Neural crest cell (in vitro differentiated cells): ENCODE measurements at places on chromosomes 1 and 21. TPM values are rescaled to one million over a fixed set of nuclear protein-coding genes. Genes with fewer than 3 reads are reported as not detected.

The TNFRSF18 gene
- total RNA-seq, result not detected in 2 replicates

The ANGPTL3 gene
- total RNA-seq, result not detected in 2 replicates

DNA sequence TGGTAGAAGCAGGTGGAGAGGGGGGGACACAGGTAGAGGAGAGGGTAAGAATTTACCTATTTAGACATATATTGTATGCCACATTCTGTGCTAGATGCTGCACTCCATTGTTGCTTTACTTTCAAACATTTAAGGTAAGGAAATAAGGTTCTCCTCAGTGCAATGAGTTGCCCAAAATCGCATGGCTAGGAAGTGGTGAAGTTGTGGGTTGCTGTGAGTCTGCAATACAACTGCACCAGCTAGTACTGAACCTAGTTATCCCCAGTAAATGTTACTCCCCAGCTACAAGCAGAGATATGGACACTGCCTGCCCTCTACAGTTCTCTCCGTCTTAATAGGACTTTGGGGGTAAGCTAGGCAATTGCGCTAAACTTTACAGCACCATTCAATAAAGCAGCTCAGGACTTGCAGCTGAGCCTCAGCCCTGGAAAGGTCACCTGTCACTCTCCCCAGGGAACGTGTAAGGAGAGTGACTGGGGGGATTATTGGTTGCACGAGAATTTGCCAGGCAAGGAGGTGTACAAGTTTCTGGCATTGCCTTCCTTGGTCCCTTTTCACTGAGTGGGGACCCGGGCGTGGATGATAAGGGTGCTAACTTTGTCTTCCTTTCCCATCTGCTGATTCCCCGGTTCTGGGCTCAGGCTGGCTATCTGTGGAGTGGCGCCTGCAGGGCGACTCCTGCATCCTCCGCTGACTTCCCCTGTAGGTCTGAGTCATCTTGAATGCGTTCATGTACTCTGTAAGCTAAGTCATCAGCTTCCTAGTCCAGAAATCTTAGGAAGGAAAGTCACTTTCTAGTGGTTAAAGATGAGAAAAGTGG, 71.3 kb upstream of the CNTN2 start:
- H3K27me3 ChIP-seq, result peaks cover 12% of the 10 kb centered on the region
- no peak overlapping the region for H3K27ac ChIP-seq
- H3K4me1 ChIP-seq, result no peaks in the 10 kb centered on the region
- no peak for DNase-seq
- H3K4me3 ChIP-seq, result no peak overlapping the region
- no peaks in the 10 kb centered on the region for H3K36me3 ChIP-seq

GRCh38 chr1:7116001-7116400, 330.7 kb downstream of the CAMTA1 start:
- no peak overlapping the region for H3K4me3 ChIP-seq
- DNase-seq, result no peak
- H3K4me1 ChIP-seq, result peaks cover 22% of the 10 kb centered on the region
- H3K27me3 ChIP-seq, result no peaks in the 10 kb centered on the region
- H3K27ac ChIP-seq, result no peak overlapping the region

The RUNX3 gene
- total RNA-seq, result 0.16 TPM in 1 of 2 replicates, not detected in the other

GRCh38 chr1:4517186-4517954, 137.0 kb upstream of the AJAP1 start:
- no peaks in the 10 kb centered on the region for H3K36me3 ChIP-seq
- H3K27ac ChIP-seq, result no peak overlapping the region
- no peak for DNase-seq
- no peak overlapping the region for H3K4me3 ChIP-seq

The SLC5A9 gene
- total RNA-seq, result not detected in 2 replicates

DNA sequence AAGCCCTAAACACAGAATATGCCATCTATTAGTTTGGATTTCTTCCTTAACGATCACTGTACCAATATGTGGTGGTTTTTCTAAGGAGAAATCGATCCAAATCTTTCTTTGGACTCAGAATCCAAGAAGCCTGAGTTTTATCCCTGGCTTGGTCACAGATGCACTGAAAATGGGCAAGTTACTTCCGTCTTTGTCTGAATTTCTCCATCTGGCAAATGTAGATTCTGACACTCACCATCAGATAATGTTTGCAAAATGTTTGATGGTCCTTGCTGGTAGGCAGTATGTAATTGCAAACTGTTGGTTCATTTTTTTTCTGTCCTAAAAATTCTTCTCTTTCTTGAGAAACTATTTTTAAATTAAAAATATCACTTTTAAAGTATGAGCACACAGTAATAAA, 115.0 kb downstream of the TSEN15 start:
- H3K4me3 ChIP-seq, result no peak overlapping the region
- H3K27ac ChIP-seq, result no peak overlapping the region
- no peak for DNase-seq
- H3K4me1 ChIP-seq, result no peaks in the 10 kb centered on the region

The TCHHL1 gene
- total RNA-seq, result not detected in 2 replicates

DNA sequence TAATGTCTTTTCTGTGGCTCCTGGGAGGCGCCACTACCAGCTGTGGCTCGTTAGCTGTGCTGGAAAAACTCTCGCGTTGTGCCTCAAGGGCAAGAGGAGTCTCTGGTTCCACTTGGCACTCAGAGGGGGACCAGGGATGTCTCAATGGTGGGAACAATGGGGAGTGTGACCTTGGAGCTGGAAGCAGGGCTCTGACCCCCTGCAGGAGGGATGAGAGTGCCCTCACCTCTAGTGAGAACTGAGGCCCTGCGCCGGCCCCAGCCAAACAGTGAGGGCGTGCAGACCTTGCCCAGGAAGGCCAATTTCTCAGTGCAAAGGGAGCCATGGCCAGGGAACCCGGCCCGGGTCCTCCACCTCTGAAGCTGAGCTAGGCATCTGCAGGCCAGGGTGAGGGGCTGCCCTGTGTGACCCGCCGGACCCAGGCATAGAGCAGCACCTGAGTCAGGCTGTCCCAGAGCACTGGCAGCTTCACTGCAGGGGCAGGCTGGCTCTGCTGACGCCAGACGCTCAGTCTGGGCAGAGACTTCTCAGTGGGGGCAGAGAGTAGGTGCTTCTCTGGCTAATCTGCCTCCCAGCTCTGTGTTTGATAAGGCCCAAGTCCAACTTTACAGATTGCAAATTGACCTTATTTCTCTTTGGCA, 1.8 kb downstream of the RD3 start:
- H3K27me3 ChIP-seq, result no peaks in the 10 kb centered on the region
- no peaks in the 10 kb centered on the region for H3K36me3 ChIP-seq
- peaks cover 26% of the 10 kb centered on the region for H3K4me1 ChIP-seq
- no peak overlapping the region for H3K4me3 ChIP-seq
- no peak for DNase-seq

- DNase-seq, result no peak
- no peaks in the 10 kb centered on the region for H3K36me3 ChIP-seq
- H3K27ac ChIP-seq, result no peak overlapping the region
- H3K27me3 ChIP-seq, result no peaks in the 10 kb centered on the region
- peaks cover 24% of the 10 kb centered on the region for H3K4me1 ChIP-seq
Observed at GRCh38 chr1:94050254-94050653, 70.7 kb downstream of the ABCA4 start.

- no peaks in the 10 kb centered on the region for H3K36me3 ChIP-seq
- DNase-seq, result no peak
- peaks cover 4% of the 10 kb centered on the region for H3K4me1 ChIP-seq
- peaks cover 14% of the 10 kb centered on the region for H3K27me3 ChIP-seq
Observed at GRCh38 chr1:221437171-221437570, 304.7 kb downstream of the DUSP10 start.

DNA sequence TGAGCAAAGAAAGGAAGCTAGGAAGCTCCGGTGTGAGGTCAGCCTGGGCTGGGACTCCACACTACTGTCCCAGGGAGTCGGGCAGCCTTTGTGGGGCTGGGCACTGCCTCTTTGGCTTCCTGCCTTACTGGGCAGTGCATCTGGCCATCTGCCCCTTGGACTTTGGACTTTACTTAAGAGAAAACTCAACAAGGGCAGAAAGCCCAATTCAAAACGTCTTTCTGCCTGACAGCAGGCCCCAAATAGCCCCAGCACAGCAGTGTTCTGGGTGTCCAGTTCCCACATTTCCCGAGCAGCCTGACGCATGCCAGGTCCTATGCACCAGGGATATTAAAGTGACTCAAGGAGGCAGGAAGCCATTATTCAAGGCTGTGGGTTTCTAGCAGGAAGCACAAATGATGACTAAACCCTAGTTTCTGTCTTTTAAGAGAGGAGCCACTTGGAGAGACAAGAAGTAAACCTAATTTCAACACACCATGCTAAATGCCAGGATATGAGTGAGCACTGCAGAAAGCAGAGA, 37.9 kb upstream of the EDEM3 start:
- DNase-seq, result no peak
- H3K4me1 ChIP-seq, result no peaks in the 10 kb centered on the region
- no peak overlapping the region for H3K4me3 ChIP-seq

- peaks cover 2% of the 10 kb centered on the region for H3K27me3 ChIP-seq
- H3K4me1 ChIP-seq, result no peaks in the 10 kb centered on the region
- no peak overlapping the region for H3K4me3 ChIP-seq
- H3K36me3 ChIP-seq, result no peaks in the 10 kb centered on the region
- no peak for DNase-seq
Observed at GRCh38 chr1:247429496-247429895, 13.5 kb downstream of the NLRP3 start.

The TTC39A gene
- 1.6 and 1.7 TPM in 2 replicates for total RNA-seq

DNA sequence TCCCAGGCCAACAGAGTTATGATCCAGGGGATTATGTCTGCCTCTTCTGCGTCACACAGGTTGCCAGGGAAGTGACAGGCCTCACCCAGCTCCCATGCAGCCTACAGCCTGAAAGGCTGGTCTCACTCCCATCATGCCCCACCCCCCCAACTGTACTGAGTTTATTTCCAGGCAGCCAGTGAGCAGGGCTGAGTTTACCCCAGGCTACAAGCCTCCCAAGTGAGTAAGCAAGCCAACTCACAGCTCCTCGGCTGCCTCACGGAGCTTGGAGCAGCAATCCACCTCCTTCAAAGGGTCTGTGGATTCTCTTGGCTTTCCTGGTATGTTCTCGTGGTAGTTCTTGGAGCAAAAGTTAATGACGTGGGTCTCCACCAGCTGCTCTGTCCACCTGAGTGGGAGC, 1147.6 kb upstream of the ADGRL4 start:
- DNase-seq, result no peak
- no peaks in the 10 kb centered on the region for H3K27me3 ChIP-seq
- no peak overlapping the region for H3K27ac ChIP-seq
- H3K4me3 ChIP-seq, result no peak overlapping the region
- H3K4me1 ChIP-seq, result peaks cover 8% of the 10 kb centered on the region

GRCh38 chr1:15355968-15356625, 53.6 kb upstream of the EFHD2 start:
- H3K36me3 ChIP-seq, result no peaks in the 10 kb centered on the region
- no peak for DNase-seq
- no peak overlapping the region for H3K27ac ChIP-seq
- H3K4me3 ChIP-seq, result no peak overlapping the region
- H3K4me1 ChIP-seq, result peaks cover 40% of the 10 kb centered on the region
- H3K27me3 ChIP-seq, result no peaks in the 10 kb centered on the region

GRCh38 chr1:36766481-36766880, 267.8 kb downstream of the GRIK3 start:
- no peak for DNase-seq
- H3K27ac ChIP-seq, result no peak overlapping the region
- H3K4me1 ChIP-seq, result peaks cover 20% of the 10 kb centered on the region
- no peaks in the 10 kb centered on the region for H3K36me3 ChIP-seq

DNA sequence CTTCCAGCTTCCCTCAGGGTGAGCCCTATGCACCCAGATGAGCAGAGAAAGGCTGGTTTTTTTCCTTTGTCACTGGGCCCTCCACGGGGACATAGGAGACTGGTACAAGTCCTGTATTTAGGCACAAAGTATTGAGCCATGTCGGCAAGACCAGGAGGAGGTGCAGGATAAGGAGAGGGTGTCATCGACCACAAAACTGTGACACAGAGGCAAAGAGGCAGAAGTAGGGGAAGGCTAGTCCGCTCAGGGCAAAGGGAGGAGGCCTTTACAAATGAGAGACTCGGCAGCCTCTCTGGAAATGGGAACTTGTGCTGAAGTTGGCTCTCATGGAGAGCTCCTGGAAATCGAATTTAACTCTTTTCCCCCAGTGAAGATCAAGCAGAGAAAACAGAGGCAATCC, 70.7 kb upstream of the CAMK1G start:
- H3K4me1 ChIP-seq, result no peaks in the 10 kb centered on the region
- H3K27ac ChIP-seq, result no peak overlapping the region
- no peak for DNase-seq
- no peaks in the 10 kb centered on the region for H3K36me3 ChIP-seq
- no peak overlapping the region for H3K4me3 ChIP-seq

DNA sequence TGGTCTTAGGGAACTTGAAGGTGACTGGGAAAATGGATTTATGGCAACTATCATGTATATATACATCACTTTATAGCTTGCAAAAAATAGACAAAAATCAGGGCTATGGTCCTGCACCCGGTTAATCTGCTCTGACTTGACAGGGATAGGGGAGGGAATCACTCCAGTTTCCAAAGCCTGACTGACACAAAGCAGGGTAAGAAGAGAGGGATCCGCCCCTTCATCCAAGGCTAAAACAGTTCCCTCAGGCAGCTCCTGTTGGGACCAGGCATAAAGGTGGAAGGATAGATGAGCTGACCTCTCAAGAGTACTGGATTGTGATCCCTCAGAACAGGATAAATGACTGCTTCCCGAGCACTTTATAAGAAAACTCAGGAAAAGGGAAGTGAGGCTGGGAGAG, 1.4 kb downstream of the PBXIP1 start:
- H3K27me3 ChIP-seq, result no peaks in the 10 kb centered on the region
- H3K27ac ChIP-seq, result peak overlapping the region; percentile 98
- DNase-seq, result no peak
- peak overlapping the region; percentile 90 for H3K4me3 ChIP-seq
- H3K4me1 ChIP-seq, result peaks cover 53% of the 10 kb centered on the region
- no peaks in the 10 kb centered on the region for H3K36me3 ChIP-seq

DNA sequence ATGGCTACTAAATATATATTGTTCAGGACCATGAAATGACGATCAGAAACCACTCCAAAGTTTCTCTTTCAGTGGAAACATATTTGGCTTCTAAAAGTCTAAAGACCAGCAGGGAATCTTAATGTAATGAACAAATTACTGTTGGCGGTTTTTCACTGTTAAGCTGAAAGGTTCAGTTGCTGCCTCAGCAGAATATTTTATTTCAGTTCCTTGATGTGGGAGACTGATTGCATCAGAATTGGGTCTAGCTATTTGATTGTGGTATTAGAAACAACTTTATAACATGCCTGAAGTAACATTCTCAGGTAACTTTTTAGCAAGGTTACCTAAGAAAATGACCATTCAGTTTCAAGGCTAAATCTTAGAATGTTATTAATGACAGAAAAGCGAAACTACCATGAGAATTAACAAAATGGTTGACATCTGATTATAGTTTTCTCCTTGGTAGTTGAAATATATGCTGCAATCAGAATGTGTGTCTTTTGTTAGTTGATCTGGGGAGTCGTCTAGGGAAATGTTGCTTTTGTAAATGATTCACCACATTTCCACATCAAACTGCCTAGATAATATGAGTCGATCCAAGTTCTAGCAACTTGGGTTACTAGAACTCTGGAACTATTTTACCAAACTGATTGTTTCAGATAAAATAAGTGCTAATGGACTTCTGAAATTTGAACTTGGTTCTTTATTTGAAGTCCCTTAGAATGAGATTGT, 200.4 kb downstream of the HMCN1 start:
- no peaks in the 10 kb centered on the region for H3K36me3 ChIP-seq
- no peak for DNase-seq
- no peak overlapping the region for H3K27ac ChIP-seq

The F11R gene
- total RNA-seq, result 3.5 and 6.4 TPM in 2 replicates
